ENCODE measurements at places on chromosomes 1 and 21.

DNA sequence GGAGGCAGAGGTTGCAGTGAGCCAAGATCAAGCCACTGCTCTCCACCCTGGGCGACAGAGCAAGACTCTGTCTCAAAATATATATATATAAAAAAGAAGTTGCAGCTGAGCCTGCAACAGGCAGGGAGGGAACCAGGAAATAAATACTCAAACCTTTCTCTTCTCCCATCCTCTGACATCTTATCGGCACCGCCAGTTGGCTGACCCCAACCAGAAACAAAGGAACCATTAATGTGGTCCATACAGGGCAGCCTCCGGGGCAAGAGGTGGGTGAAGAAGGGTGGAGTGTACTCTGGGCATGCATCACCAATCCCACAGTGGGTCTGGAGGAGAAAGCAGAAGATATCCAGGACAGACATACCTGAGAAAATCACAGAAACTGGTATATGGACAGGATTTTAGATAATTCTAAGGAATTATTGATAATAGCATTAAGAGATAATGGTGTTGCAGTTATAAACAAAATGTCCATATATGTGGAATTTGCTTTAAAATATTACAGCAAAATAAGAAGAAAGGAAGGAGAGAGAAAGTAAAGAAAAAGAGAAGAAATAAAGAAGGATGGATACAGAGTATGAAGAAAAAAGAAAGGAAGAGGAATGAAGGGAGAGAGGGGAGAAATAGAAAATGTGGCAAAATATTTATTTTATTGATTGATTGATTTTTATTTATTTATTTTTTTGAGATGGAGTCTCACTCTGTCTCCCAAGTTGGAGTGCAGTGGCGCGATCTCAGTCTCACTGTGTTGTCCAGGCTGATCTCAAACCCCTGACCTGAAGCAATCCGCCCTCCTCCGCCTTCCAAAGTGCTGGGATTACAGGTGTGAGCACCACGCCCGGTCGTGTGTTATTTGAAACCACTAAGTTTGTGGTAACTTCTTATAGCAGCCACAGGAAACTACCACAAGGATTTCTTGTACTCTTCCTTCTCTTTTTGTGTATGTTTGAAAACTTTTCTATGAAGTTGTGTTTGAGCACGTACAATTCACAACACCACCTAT, 4.1 kb upstream of the PTAFR start:
- DNase-seq = no peak

DNA sequence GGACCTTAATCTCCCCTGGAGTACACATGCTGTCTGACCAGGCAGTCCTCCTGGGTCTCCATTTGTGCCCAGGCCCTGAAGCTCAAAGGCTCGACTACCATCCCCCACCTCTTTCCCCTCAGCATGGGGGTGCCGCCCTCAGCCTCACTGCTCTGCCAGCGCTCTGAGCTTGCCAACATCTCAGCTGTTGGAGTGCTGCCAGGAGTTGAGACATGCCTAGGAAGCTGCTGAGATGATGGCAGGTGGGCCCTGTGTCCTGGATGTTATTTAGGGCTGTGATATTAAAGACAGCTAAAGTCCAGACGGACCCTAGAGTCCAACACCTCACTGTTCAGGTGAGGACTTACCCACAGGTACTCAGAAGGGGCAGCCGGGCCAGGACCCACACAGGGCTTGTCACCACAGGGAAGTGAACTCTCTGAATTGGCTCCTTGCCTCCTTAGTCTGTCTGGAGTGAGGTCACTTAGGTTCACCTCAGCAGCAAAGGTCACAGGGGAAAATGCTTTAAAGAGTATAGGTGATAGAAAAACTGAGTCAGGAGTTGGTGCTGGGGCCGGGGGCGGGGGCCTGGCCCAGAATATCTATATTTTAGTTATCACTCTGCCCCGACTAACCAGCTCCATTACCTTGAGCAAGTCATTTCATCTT, 19.7 kb upstream of the KCNC4 start:
- DNase-seq = no peak

DNA sequence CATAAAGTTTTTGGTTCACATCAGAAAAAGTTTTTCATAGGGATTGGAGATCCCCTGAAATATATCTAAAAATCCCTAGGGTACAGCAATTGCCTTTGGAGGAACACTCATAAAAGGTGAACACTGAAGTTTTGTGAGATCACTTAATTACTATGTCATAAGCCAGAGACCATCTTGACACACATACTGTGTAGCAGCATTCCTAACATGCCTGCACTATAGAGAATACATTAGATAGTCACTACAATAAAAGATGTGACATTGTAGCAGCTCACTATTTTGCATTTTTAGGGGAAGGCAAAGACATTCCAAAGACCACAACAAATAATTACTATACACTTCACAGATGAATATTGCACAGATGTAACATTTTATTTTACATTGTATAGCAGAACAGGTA, 779.9 kb downstream of the KCNT2 start:
- DNase-seq = no peak

GRCh38 chr1:54571326-54571725, 23.3 kb downstream of the ACOT11 start:
- no peak for DNase-seq

DNA sequence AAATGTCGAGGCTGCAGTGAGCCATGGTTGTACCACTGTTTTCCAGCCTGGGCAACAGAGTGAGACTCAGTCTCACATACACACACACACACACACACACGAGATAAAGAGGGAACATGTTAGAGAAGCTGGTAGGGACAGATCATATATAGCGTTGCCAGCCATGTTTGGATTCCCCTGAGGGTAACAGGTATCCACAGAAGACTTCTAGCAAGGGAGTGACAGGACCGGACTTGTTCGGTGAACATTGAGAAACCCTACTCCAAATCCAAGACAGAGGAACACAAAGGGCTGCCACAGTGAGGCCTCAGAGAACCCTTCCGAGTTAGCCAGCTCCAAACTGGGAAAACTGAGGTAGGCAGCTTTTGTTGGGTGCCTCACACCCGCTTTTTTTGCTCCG, 3.7 kb upstream of the SARS1 start:
- no peak for DNase-seq

DNA sequence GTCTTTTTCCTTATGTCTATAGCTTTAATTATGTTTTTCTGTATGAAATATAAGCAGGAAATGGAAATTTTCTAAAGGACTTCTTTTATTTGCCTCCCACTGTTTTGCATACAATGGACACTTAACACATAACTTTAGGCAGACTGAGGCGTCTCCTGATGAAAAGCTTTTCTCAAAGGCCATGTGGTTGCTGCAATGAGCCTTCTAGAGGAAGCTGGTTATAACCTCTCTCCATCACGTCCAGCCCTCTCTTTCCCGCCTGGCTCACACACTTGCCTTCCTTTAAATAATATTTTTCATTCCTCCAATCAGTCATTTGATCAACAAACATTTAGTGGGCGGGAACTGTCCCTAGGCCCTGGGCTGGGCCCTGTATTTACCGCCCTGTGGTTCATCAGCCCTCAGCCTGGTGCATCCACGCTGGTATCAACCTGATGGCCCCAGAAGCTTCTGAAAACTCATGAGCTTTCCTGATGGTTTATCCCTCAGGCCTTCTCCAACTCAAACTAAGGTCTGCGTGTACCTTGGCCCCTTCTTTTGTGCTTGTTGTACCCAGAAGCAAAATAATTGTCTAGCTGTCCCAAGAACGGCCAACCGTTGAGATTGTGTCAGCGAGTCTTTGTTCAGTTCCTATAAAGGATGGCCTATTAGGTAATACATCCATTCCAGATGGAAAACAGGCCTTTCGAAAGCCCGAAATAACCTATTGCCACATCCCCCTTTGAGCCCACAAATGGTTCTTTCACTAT, 75.3 kb upstream of the LYST start:
- no peak for DNase-seq

DNA sequence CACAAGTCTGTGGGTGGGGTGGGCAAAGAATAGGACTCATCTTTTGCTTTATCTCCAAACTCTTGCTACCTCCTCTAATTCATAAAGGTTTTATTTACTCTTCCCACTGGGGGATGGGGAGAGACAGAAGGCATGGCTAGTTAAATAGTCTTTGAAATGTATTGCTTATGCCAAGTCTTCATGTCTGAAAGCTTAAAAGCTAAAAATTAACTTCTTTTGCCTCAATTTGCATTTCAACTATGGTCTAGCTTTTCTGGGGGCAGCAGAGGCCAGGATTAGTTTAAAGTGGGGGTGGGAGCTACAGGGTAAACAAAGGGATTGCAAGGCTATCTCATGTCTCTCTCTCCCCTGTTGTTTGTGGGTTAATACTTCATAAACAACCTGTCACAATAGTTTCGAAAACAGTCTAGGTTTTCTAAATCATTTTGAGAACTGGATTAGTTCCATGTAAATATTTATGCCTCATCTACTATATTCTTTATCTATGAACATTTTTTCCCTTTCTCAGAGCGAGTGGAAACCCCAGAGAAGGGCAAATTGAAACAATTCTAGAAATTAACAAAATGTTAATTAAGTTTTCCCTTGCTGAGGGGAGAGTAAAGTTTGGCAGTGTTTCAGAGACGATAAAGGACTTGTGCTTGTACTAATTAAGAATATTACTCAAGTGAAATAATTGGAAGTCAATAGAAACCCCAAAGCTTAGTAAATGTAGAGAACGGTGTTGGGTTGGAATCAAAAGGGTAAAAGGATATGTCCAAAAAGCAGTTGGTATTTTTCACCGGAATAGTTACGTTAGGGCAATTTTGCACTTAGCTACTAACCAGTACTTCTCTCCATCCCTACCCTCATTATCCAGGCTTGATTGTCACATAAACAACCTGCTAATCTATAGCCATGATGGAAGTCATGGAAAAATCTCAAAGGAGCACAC, 182.2 kb downstream of the GIPC2 start:
- DNase-seq = no peak

- peak; percentile 97 for DNase-seq
Observed at GRCh38 chr1:234875953-234876855, 252.4 kb downstream of the TOMM20 start.

DNA sequence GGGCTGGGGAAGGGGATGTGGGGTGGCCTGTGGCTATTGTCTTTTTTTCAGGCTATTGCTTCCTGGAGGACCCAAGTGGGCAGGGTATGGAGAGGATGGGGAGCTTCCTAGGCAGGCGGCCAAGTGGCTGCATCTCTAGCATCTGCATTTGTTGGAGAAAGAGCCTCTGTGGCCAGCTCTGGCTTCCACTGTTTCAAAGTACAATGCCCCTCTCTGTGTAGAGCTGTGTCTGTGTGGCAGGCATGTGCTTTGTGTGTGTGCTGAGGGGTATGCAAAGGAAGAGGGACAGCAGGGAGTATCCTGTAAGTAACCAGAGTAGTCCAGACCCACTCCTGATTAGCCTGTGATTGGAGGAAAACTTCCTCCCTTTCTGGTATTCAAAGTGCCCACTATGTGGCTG, 40.6 kb downstream of the KCNA2 start:
- no peak for DNase-seq

DNA sequence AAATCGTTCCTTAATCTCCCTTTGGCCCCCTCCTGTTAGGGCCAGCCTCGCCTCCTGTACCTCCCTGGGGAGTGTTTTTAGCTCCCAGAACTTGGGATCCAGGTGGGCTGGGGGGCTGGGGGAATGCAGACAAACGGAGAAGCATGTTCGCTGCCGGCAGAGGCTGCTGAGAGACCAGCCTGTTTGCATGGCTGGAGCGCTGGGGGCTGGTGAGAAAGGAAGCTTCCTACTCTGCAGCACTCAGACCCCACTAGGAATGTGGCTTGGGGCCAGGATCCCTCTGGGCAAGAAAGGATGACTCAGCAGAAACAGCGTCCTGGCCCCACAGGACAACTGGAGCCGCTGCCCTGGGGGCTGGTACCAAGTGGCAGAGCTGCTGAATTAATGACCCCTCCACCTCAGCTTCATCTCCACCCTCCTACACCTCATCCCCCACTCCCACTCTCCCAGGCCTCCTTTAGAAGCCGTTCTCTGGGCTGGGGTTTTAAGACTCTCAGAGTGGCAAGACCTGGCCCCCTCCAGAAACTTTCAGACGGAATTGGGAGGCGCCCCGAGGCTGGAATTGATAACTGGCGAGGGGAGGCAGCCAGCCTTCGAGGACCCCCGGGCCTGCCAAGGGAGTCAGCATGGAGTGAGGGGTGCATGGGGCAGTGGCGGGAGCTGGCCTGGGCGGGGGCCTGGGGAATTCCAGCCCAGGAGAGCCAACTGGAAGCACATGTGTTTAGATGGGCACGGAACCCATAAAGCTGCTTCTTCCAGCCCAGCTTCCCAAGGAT, 28.5 kb upstream of the EPS8L3 start:
- no peak for DNase-seq

GRCh38 chr1:44238660-44239059, 25.4 kb downstream of the DMAP1 start:
- DNase-seq = no peak

DNA sequence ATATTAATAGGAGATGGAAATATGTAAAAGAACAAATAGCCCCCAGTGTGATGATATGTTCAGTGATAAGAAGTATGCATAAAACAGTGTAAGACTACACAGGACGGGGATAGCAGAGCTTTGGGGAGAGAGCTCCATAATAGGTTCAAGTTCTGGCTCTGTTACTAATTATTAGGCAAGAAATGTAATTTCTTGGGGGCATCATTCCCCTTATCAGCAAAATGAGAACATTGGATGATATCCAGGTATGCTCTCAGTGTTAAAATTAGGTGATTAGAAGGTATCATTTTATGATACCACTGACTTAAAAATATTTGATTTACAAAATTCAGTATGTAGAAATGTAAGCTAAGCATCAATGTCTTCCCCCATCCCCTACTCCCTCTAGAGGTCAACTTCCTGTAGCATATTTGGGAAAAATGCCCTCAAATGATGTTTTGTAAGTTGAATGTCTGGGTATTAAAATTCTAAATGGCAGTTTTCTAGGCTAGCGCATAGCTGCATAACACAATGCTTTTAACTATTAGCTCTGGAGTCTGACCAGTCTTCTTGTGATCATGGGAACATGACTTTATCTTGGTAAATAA, 585.7 kb upstream of the CAMK1G start:
- peak; percentile 4 for DNase-seq

- DNase-seq = peak; percentile 39
Observed at GRCh38 chr1:150221552-150221951, 14.4 kb downstream of the ANP32E start.

GRCh38 chr1:161019751-161020495, 1.0 kb downstream of the F11R start:
- DNase-seq = no peak

GRCh38 chr1:201142011-201142848, 12.0 kb downstream of the TMEM9 start:
- no peak for DNase-seq

DNA sequence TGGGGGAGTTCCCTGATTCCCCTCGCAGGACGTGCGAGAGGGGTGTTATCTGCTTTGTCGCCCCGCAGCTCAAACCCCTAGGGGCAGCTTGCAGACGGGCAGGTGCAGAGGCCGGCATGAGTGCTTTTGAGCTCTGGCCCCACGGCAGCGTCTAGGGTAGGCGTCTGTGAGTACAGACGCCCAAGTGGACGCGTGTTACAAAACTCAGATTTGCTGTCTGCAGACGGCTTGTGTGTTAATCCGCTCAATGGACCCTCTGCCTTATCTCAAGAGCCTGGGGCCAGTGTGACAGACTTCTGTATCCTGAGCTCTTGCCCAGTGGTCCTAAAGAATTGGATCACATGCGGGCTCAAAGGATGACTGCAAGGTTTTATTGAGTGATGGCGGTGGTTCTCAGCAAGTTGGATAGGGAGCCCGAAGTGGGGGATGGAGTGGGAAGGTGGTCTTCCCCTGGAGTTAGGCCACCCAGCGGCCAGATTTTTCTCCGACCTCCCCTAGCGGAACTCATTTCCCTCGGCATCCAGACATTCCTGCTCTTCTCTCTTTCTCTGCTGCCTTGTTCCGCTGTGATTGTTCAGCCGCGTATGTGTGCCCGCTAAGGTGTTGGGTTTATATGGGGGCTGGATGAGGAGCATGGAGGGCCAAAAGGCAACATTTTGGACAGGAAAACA, 9.4 kb downstream of the CFHR4 start:
- DNase-seq = no peak

Measured in hematopoietic multipotent progenitor cell (in vitro differentiated cells).